Posterior cingulate gyrus (tissue), 11 donors: ENCODE measurements at places on chromosomes 3 and 15.

- DNase-seq: no peak
Observed at GRCh38 chr15:59166166-59166565, 40.5 kb upstream of the LDHAL6B start.

DNA sequence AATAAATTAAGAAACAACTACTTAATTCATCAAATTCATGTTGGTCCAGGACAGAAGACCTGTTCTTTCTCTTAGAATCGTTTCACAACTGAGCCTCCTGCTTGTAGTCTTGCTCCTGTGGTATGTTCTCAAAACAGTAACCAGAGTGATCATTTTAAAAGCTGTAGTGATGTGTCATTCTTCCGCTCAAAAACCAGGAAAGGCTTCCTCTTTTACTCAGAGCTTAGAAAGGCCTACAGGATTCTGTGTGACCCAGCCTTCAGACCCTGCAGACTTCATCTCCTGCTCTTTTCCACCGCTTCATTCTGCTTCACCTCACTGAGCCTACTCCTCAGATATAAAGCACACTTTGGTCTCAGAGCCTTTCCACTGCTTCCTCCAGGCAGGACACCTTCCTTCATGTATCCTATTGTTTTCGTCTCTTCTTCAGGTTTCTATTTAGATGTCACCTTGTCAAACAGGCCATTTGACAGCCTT is 22.7 kb downstream of the ST6GAL1 start:
- DNase-seq: no peak

DNA sequence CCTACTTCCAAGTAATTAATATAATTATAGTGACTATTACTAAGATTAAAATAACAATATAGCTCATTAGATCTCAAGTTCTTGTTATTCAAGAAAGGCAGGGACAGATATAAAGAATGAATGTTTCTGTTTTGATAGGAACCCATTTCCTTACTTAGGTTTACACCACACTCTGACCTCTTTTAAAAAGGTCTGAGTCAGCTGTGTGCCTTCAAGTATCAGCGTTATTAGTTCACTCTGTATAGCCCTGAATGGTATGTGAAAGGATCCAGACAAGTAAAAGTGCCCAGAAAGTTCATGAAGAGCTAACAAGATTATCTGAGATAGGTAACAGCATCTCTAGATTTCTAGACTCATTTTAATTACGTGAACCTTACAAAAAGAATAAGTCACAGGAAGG is 28.9 kb downstream of the PDCD10 start:
- DNase-seq: no peak

- no peak for DNase-seq
Observed at GRCh38 chr15:47364230-47365141, 352.8 kb upstream of the SEMA6D start.

GRCh38 chr3:107951126-107951525 is 139.7 kb downstream of the CD47 start:
- no peak for DNase-seq

GRCh38 chr3:16404349-16404895 is 109.1 kb downstream of the RFTN1 start:
- no peak for DNase-seq

DNA sequence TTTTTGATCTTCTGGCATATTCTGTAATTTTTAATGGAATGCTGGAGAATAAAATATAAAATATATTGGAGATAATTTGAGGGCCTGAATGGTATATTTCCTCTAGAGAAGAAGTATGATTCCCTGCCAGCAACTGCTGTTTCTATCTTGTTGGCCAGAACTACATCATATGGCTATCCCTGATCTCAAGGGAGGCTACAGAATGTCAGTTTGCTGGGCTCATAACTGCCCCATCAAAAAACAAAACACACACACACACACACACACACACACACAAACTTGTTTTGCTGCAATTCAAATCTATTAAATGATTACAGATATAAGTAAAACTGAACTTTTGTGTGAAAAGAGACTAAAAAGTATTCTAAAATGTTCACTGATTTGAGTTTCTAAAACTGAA is 51.0 kb downstream of the RASA2 start:
- no peak for DNase-seq

GRCh38 chr3:138289260-138289659 is 40.4 kb downstream of the NME9 start:
- no peak for DNase-seq

- no peak for DNase-seq
Observed at GRCh38 chr15:60237446-60237845, 160.3 kb downstream of the ANXA2 start.

DNA sequence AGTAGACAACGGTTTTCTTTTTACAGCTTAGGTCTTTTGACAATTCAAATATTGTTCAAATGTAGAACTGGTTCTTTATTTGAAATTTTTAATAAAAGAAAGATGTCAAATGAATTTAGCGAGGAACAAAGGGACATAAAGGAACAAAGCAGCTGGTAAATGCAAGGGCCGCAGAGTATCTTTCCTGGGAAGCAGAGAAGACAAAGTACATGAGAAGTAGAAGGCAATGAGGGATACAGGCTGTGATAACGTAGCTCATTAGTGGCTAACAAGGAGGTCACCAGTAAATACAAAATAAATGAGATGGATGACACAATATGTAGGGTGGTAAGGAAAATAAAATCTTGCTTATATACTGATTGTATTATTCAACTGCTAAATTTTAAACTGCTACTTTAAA is 762.8 kb downstream of the VGLL3 start:
- DNase-seq: no peak

- no peak for DNase-seq
Observed at GRCh38 chr3:134885877-134886621, 91.0 kb downstream of the EPHB1 start.

DNA sequence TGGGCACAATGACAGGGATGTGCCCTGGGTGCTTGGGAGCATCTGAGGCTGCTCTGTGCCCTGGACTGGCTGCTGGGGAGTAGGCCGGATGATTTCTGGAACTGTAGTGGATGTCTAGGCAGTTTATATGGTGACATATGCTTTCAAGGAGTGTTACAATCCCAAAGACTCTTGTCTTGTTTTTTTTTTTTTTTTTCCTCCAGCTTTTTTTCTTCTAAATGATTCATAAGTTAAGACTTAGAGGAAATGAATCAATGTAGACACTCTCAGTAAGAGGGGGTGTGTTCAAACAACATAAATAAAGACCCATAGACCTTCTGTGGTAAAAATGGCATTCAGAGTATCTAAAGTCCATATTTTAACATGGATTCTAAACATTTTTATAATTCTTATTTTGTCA is 706.1 kb upstream of the GOLIM4 start:
- no peak for DNase-seq

DNA sequence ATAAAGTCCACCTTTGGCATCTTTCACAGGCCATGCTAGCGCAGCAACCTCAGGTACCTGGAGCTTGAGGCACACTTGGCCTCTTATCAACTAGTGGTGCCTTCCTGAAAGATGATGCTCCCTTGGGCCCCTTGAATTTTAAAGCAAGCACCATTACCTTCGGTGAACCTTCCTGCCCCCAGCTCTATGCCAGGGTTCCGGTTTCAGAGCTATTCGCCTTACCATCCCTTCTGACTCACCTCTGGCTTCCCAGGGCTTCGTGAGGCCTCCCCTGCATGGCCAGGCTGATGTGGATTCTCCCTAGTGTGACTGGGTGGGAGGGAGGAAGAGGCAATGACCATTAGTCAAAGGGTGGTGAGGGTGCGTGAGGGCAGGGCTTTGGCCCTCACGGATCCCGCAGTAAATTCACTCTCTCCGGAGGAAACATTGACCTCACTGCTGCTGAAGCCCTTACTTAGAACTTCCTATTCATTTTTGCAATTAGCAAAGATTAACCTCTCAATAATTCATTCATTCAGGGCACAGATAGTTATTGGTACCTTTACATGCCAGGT is 16.3 kb downstream of the BHLHE40 start:
- no peak for DNase-seq

- DNase-seq: no peak
Observed at GRCh38 chr15:62624547-62625378, 417.8 kb upstream of the TPM1 start.

GRCh38 chr3:189084620-189085019 is 87.2 kb upstream of the TPRG1 start:
- DNase-seq: no peak

GRCh38 chr3:13896473-13897154 is 16.7 kb upstream of the WNT7A start:
- DNase-seq: peak; percentile 51

- no peak for DNase-seq
Observed at GRCh38 chr3:142027300-142027699, 122.0 kb downstream of the TFDP2 start.

DNA sequence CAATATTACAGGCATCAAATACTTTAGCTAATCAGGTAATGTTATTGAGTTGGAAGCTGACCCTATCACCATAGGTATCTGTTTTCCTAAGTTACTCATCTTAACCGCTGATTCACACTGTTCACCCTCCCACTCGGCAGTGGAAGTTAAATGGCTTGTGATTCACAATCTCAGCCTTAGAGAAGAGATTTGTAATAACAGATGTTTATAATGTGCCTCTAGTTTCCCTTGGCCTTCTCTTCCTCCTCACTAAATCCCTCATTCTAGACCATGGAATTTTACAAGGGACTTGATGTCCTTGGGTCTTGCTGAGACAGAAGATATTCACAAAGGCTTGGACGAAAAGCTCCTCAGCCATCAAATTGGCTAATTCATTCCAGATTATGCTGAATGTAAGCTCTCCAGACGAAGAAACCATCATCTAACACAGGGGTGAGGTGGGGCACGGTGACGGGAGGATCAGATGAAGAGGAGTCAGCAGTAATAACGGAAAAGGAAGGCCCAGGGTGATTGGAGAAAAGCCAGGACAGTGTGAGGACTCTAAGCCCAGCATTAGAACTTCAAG is 931.7 kb downstream of the MCTP2 start:
- DNase-seq: no peak

DNA sequence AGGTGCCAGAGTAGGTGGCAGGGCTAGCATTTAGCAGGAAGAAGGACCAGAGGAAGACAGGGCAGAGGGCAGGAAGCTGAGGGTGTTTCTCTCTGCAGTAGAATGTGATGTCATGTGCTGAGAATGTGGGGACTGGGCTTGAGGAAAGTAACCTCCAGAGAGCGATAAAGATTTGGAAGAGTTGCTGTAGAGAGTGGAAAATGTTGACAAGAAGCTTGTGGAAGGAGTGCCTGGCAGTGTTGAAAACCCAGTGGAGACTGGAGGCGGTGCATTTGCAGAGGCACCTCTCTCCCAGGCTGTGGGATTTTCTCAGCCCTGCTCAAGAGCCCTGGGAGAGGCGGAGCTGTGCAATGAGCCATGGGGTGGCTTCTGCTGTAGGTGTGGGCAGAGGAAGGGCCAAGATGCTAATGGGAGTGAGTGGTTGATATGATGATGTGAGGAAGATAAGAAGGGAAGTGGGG is 54.8 kb downstream of the MESD start:
- DNase-seq: no peak

GRCh38 chr15:101314336-101315125 is 19.5 kb upstream of the SNRPA1 start:
- no peak for DNase-seq

DNA sequence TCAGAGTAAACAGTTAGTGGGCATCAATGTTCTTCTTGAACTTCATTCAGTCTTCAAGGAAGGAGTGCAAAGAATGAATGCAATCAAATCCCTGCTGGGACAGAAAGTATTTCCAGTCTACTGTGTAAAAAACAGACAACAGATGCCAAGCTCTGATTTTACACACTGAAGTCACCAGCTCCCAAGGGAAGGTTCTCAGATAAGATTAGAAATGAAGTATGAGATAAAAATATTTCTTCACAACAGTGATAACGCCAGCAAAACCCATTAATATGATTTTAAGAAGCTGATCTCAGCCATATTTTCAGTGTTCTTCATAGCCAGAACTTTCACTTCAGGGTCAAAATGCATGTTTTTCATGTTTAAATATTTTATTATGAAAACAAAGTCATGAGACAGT is 265.6 kb downstream of the CTNNB1 start:
- no peak for DNase-seq

DNA sequence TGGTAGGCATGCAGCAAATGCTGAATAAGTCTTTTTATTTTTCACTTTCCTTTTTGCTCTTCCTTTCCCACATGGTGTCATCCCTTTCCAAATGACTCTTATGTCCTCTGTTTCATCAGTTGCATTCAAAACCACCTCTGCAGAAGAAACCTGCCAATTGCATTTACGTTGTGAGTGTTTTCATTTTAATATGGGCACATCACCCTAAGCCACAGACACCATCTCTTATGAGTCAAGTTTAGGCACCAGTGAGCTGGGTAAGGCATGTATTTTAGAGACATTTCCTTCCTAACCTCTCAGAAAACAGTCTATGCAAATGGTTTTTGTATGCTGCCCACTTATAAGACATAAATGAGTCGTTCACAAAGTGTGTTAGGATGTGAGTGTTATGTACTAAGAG is 223.3 kb upstream of the ADAMTS9 start:
- DNase-seq: no peak

- DNase-seq: no peak
Observed at GRCh38 chr3:10841100-10841499, 25.1 kb downstream of the SLC6A11 start.

DNA sequence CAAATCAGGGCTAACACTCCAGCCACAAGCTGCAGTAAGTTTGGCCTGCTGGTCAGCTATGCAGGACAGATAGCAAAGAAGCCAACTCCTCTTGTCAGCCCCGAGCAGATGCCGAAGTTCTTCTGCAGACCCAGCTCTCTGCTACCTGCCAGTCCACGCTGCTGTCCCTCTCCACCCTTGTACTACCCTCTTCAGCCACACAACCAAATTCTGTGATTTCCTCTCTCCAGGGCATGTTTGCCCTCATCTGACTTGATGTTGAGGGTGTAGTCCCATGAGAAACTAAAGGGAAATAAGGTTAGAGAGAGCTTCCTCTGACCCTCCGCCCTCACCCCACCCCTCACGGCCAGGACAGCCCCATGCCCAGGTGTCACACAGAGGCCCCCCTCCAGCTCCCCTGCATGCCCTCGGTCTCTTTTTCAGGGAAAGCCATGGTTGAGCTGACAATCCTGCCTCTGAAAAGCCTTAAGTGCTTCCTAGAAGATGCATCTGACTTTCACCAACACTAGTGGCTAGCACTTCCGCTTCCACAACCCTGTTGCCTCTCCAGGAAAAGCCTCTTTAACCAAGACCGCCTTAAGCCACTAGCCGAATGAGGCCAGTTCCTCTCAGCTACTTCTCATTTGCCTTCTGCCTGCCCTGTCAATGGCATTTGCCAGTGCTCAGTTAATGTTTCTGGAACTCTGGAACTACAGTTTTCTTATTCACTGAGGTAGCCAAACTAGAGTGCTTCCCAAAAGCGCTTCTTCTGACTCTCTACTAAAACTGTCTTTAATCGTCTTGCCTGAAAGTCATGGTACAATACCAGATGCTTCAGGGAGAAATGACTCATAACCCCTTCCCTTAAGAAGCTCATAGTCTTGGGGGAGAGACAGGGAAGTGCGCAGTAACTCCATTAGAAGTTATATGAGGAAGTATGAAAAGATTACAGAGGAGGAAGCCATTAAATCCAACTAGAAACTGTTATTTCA is 300.4 kb upstream of the STT3B start:
- DNase-seq: no peak

DNA sequence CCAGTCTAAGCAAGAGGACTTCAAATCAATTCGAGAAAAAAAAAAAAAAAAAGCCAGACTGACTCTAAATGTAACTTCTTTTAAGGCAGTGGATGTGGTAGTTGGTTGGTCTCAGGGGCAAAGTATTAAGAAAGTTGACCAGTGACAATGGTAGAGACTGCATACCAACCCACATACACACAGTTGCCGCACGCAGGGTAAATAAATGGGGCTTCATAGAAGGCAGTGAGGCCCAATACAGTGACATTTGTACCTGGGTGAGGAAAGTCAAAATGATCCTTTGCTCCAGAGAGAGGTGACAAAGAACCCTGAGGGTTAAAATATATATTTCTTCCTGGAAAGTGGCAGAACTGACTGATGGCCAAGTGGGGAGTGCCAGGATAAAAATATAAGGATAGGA is 100.8 kb upstream of the MEX3B start:
- DNase-seq: no peak
